Stimulated activated CD4-positive, alpha-beta T cell treated with anti-CD3 and anti-CD28 coated beads, Interleukin-15, amount 100 ng/mL, for 1 hour (primary cell): ENCODE measurements at places on chromosomes 11 and 22.

- DNase-seq = peak; percentile 6
Observed at GRCh38 chr11:68528630-68529029, 68.1 kb downstream of the PPP6R3 start.

- DNase-seq = no peak
Observed at GRCh38 chr22:40529821-40530220, 106.7 kb downstream of the MRTFA start.

GRCh38 chr22:49488943-49489342, 338.7 kb downstream of the BRD1 start:
- DNase-seq = no peak

DNA sequence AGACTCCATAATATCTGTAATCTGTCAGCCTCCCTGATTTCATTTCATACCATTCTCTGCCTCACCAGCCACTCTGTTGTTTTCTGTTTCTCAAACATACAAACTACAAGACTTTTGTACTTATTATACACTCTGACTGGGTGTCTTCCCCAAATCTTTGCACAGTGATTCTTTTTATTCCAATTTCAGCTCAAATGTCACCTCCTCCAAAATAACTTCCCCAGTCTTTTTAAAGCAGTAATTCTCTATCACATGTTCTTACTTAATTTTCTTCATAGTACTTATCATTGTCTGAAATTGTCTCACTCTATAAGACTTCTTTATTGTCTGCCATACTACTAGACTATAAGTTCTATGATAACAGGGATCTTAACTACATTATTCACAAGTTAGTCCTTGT, 19.6 kb downstream of the SOX6 start:
- no peak for DNase-seq

GRCh38 chr11:69157156-69157821, 1.6 kb downstream of the SMIM38 start:
- no peak for DNase-seq

DNA sequence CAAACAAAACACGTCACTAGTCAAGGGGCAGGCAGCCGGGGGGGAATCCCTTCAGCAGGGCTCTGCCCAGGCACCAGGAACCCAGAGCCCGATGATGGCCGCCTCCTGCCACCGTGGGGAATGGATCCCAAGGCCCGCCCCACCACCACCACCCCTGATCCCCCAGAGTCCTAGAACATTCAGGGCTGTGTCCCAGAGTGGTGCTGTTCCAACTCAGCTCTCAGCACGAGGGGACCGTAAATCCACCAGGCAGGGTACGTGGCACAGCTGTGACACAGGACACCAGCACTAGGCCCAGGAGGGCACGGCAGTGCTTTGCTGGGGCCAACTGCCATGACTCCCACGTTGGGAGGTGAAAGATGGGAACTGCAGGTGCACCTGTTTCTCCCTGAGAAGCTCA, 29.6 kb downstream of the ANO1 start:
- no peak for DNase-seq

GRCh38 chr11:67118181-67118766, 789 bp upstream of the KDM2A start:
- DNase-seq = peak; percentile 37

- no peak for DNase-seq
Observed at GRCh38 chr22:19615001-19615461, 90.8 kb upstream of the CLDN5 start.
